ENCODE measurements at places on chromosomes 16 and 17.

DNA sequence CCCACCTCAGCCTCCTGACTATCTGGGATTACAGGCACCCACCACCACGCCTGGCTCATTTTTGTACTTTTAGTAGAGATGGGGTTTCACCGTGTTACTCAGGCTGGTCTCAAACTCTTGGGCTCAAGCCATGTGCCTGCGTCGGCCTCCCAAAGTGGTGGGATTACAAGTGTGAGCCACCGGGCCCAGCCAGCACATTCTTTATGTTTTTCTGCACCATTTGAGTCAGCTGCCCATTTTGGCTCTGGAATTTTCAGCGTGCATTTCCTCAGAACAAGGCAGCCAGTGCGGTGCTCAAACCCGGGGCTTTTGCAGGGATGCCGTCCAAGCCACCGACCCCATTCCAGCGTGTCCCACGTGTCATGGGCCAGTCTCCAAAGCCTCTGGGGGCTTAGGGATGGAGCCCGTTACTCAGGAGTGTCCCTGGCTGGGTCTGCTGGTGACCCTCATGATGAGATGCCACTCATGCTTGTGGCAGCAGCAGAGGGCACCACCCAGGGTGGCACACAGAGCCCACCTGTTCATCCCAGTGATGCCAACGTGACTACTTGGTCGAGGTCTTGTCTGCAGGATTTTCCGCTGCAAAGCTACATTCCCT lies 3.7 kb upstream of the RAB40C start:
- peak; percentile 40 for DNase-seq

- no peak for DNase-seq
These were observed 68.2 kb downstream of the IRX5 start for GRCh38 chr16:54998834-54999233.

DNA sequence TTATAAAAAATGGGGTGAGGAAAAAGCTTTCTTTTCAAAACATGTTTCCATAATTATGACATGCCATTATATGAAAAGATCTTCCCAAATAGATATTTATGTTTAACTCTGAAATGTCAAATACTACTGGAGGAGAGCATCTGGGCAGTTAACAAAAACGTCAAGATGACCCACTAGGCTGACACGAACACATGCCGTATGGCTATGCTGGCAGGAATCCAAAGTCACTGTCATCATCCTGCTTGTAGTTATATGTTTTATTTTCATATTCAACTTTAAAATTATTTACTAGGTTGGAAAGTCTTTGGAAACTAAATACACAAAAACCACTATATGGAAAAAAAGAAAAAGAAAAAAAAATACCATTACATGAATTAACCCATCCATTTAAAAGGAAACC lies 27.3 kb downstream of the ANKFY1 start:
- DNase-seq: peak; percentile 35

DNA sequence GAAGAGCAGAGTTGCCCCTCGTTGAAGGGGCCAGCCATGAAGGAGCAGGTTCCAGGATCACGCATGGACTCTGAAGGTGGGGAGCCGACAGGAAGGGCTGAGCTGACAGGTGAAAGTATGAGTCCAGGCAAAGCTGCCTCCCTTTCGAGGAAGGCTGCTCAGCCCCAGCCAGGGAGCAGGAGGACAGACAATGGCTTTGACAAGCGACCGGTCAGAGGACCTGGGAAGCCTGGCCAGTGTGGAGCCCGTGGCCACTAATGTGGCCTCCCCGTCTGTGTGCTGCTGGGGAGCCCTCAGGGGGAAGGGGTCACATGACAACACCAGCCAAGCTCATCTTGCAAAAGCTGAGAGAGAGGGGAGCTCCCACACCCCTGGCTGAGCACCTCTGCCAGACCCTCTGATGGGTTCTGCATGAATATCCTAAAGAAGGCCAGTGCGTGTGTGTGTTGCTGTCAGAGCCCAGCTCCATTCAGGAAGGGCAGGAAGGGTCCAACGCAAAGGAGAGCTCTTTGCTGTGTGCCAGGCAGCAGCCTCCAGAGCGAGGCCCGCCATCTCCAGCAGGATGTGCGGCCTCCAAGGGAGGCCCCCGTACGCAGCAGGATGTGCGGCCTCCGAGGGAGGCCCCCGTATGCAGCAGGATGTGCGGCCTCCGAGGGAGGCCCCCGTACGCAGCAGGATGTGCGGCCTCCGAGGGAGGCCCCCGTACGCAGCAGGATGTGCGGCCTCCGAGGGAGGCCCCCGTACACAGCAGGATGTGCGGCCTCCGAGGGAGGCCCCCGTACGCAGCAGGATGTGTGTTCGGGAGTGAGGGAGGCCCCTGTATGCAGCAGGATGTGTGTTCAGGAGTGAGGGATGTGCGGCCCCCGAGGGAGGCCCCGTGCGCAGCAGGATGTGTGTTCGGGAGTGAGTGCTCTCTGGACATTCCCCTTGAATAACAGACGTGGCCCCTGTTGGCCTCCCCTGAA lies 102.1 kb upstream of the CHMP6 start:
- DNase-seq: no peak

GRCh38 chr16:53084141-53084541 lies 29.4 kb downstream of the CHD9 start:
- DNase-seq: no peak

DNA sequence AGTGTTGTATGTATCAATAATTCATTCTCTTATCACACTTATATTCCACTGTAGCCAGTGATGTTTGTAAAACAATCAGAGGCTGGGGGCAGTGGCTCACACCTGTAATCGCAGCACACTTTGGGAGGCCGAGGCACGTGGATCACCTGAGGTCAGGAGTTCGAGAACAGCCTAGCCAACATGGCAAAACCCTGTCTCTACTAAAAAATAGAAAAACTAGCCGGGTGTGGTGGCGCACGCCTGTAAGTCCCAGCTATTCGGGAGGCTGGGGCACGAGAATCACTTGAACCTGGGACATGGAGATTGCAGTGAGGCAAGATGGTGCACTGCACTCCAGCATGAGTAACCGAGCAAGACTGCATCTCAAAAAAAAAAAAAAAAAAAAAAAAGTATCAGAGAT lies 217.0 kb downstream of the CPPED1 start:
- DNase-seq: no peak

DNA sequence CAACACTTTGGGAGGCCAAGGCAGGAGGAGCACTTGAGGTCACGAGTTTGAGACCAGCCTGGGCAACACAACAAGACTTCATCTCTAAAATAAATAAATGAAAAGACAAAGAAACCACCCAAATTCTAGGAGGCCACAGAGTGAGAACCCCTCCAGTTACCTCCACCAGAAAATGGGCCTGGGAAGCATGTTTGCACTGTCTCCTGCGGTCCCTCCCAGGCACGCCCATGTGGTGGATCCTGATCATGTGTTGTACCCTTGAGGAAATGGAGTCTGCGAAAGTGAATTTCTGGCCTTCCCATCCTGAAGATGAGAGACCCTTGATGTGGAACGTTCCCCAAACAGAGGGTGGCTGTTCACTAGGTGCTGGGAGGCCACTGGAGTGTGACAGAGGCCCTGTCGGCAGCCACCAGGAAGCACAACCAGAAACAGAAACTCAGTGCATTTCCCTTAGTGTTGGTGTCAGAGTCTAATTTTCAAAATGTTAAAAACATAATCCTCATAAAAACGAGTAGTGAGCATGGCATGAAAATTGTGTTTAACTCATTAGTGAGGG lies 19.2 kb upstream of the USP22 start:
- no peak for DNase-seq

DNA sequence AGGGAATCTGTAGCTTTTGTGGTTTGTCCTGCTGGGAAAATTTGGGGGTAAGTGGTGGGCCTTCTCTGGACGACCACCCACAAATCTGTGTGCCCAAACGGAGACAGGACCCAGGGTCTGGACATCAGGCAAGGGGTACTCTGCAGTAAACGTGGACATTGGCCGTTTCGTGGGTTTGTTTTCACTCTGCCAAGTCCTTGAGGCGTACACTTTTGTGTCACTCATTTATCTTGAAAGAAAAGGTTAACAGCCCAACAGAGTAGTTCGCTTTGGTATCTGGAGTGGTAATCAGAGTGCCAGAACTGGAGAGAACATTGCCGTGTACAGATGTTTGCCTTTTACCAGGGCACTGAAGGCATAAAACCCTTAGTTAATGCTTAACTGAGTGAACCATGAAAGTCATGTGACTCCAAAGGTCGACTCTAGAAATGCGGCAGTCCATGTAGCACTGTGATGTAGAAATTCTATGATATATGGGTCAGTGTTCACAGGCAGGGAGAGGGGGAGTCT lies 15.4 kb downstream of the NAA60 start:
- DNase-seq: no peak

DNA sequence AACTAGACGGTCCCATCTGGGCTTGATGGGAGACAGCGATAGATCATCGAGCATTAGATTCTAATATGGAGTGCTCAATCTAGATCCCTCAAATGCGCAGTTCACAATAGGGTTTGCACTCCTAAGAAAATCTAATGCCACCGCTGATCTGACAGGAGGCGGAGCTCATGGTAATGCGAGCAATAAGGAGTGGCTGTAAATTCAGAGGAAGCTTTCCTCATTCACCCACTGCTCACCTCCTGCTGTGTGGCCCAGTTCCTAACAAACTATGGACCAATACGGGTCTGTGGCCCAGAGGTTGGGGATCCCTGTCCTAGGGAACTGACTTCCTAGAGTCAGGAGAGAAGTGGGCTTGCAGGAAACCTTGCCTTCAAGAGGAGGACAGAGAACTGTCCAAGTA lies 25.2 kb upstream of the AMZ2 start:
- no peak for DNase-seq

- no peak for DNase-seq
These were observed 9.0 kb downstream of the GGA2 start for GRCh38 chr16:23501291-23501690.

GRCh38 chr16:88327561-88328312 lies 55.0 kb upstream of the ZNF469 start:
- DNase-seq: no peak

- peak; percentile 97 for DNase-seq
These were observed 7.5 kb downstream of the NFE2L1 start for GRCh38 chr17:48055531-48056245.

DNA sequence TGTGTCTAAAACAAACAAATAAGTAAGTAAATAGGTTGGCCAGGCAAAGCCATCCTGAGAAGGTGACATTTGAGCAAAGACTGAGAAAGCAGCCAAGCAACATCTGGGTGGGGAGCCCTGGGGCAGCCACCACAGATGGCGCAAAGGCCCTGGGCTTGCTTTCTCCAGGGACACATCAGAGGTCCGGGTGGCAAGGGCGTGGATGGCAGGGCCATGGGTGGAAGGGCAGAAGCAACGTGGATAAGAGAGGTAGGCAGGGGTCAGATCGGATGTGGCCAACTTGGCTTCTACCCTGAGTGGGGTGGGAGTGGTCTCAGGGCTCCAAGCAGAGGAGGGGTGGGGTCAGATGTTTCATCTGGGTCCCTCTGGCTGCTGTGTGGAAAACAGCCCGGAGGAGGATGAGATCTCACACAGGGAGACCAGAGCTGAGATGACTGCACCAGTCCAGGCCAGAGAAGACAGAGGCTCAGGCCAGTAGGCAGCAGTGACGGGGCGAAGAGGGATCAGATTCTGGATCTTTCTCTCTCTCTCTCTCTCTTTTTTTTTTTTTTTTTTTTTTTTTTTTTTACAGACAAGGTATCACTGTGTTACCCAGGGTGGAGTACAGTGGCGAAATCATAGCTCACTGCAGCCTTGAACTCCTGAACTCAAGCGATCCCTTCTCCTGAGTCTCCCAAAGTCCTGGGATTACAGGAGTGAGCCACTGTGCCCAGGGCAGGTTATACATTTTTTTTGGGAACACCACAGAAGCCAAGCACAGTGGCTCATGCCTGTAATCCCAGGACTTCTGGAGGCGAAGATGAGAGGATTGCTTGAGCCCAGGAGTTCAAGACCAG lies 6.1 kb upstream of the SPN start:
- DNase-seq: no peak

DNA sequence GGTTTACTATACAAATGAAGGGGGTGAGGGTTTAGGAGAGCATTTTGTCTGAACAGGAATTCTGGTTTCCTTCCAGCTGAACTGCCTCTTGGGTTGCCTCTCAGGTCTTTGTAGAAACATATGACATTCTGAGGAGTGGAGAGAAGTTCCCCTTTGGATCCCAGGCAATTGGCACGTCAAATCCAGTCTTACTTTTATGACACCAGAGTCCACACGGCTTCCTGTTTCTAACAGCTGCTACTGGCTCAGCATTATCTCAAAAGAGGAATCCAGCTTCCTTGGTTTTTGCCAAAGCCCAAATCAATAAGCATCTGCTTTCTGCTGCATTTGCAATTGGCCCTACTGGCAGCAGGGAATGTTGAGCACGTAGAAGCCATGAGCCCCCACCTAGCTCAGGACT lies 97.6 kb upstream of the FAM20A start:
- peak; percentile 18 for DNase-seq

DNA sequence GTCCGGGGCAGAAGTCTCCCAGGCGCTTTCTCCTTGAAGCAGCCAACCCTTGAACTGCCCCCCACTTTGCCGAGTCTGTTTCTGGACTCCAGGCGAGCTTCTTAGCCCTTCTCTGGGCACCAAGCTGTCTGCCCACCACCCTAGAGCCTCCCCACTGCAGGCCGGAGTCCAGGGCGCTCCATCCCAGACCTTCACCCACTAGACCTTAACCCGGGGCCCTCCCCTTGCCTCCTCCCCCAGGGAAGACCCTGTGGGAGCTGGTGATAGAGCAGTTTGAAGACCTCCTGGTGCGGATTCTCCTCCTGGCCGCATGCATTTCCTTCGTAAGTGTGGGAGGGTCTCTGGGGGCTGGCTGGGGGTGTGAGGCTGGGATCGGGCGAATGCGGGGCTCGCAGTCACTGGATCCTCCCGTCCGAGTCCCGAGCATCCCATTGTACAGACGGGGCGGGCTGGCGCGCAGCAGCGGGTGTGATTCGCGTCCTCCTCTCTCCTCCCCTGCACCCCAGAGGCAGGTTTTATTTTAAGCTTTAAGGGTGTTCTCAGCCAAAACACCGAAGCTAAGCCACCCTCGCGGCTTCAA lies 1.1 kb downstream of the ATP2A1 start:
- no peak for DNase-seq

DNA sequence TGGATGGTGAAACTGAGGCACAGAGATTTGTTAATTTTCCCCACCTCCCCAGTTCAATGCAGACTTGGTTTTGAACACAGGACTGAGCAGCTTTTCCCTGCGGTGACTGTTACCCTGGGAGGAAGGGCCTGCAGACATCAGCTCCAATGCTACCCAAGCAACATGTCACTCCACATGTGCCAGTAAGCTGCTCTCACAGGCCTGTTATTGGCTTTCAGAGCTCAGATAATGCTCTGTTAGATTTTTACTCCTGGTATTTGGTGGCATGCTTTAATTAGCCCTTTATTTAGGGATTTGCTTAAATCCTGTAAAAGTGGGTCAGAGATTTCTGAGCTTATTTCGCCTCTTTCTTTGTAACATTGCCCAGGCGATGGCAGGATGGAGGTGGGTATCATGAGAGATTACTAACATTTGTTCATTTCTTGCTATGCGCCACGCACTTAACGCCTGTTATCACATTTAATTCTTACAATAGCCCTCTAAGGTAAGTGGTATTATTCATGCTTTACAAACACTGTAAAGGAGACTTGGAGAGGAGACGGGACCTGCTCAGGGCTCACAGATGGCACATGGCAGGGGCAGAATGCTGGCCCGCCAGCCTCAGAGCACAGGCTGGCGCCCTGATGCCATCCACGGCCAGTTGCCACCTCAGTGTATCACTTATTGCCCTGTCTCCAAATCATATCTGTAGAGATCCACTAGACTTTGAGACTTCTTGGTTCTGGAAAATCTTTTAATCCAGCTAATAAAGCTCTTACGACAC lies 84.0 kb upstream of the CACNG5 start:
- DNase-seq: no peak

- peak; percentile 15 for DNase-seq
These were observed 94.5 kb downstream of the MARF1 start for GRCh38 chr16:15548482-15548891.

- no peak for DNase-seq
These were observed 4.6 kb upstream of the DRC7 start for GRCh38 chr16:57689762-57690558.

GRCh38 chr17:39487946-39488345 lies 26.7 kb downstream of the CDK12 start:
- DNase-seq: peak; percentile 2
